ENCODE measurements at places on chromosomes 16 and 17.

DNA sequence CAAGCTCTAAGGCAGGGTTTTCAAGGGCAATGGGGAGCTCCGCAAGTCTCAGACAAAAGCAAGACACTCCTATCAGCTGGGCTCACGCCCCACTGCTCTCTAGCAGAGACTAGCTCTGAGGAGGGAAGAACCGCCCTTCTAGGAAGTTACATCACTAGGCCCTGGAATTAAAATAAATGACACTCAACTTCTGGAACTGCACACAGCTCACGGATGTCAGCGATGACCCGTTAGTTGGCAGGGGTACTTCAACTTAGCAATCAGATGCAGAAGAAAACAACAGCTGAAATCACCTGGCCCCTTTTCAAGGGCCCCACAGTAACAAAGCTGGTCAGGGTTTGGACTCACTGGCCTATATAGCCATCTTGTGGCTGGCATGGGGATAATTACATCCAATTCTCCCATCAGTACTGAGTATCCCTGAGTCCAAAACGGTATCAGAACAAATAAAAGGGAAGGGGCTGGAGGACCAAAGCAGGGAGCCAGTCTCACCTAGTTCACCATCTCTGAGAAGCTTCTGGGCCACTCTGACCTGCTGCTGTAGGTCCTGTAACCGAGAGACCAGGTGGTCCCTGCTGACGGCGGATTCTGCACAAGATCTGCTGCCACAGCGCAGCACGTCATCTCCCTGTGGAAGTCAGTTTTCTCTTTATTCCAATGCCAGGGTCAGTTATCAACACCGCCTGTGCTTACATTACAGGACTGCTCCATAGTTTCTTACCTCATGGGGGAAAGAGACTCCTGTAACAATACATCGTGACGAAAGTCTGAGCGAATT is 22.2 kb downstream of the SERPINF1 start:
- DNase-seq, result peak; percentile 85

- DNase-seq, result no peak
These were observed 17.5 kb downstream of the PIPOX start for GRCh38 chr17:29060475-29060874.

GRCh38 chr17:43068570-43069367 is 43.7 kb downstream of the RND2 start:
- peak; percentile 59 for DNase-seq

- no peak for DNase-seq
These were observed 772 bp downstream of the PRSS53 start for GRCh38 chr16:31087971-31088370.

DNA sequence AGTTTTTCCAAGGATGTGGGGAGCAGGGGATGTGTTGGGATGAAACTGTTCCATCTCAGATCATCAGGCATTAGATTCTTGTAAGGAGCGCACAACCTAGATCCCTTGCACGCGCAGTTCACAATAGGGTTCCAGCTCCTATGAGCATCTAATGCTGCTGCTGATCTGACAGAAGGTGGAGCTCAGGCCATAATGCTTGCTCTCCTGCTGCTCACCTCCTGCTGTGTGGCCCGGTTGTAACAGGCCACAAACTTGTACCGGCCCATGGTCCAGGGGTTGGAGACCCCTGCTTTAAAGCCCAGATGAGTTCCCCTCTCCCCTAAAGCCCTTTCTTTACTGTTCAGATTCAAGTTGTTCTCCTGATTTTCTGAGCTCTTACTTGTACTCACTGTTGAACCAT is 44.8 kb downstream of the RNF135 start:
- no peak for DNase-seq

DNA sequence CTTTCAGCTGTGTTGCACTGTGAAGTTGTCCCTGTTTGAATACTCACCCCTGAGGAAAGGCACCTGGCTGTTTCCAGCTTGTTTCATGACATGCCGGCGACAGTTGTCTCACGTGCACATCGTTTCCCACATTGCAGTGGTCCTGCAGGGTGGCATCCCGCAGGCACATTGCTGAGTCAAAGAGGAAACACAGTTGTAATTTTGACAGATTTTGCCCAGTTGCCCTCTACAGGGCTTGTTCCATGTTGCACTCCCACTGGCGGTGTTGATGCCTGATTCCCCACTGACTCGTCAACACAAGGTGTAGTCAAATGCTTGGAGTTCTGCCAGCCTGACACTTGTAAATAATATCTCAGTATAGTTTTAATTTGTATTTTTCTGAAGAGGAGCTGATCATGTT is 23.8 kb downstream of the EPN2 start:
- no peak for DNase-seq

DNA sequence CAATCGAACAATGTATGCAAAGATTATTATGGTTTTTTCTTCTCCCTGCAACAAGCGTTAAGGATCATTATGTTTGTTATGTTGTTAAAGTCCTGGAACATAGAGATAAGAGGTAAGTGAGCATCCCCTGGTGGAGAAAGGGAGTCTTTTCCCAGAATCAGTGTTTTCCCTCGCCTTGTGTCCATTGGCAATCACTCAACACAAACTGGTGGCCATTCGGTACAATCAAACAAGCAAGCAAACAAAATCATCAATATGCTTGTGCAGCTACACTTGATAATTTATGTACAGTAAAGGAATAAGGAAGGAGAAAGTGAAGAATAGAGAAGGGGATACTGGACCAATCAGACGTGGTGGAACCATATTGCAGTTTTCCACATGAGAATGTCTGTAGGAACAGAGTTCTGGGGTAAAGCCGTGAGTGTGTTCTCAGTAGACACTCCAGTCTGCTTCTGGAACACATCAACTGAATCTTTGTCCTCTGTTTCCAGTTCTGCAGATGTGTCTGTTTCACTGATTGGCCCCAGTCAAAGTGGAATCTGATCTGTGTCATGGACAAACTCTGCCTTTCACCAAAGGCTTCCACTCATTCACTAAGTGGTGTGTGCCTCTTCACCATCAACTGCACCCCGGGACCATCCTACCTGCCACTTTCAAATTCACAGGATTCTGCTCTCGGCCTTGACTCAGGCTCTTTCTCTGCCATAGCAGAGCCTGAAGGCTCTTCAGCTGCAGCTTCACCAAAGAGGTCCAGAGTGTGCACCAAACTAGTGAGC is 169.5 kb downstream of the AHSP start:
- peak; percentile 41 for DNase-seq

- DNase-seq, result peak; percentile 86
These were observed 7.5 kb downstream of the EIF1 start for GRCh38 chr17:41695954-41696757.

- DNase-seq, result no peak
These were observed 63.3 kb downstream of the KSR1 start for GRCh38 chr17:27519550-27519949.
